ENCODE measurements at places on chromosomes 1 and 21.
A peak's percentile ranks its signal among the peaks of the same experiment; 100 is the strongest.

DNA sequence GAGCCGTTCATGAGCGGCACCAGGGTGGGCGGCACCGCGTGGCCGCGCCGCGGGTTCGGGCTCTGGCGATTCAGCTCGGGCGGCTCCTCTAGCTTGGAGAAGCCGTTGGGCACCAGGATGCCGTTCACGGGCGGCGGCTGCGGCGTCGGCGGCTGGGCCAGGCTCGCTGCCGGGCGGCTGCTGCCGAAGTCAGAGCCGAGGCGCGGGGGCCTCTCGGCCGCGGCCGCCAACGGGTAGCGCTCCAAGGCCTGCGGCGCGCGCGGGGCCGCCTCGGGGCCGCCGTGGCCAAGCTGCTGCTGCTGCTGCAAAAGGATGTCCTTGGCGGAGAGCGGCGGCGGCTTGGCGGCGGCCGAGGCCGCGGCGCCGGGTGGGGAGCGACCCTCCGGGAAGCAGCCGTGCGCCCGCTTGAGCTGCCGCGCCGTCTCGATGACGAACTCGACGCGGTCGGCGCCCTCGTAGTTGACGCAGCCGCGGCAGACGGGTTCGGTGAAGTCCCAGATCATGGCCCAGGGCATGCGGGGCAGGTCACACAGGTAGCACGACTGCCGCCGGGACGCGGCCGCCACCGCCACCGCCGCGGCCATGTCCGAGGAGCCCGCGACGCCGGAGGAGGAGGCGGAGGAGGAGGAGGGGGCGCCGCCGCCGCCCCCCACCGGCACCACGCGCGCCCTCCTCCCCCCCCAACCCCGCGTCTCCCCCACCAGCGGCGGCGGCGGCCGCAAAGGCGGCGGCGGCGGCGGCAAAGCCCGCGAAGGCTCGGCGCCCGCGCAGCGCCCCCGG lies 877 bp downstream of the IRF2BP2 start:
- no peak for DNase-seq

GRCh38 chr1:185317886-185318310 lies 855 bp upstream of the IVNS1ABP start:
- DNase-seq, result peak; percentile 46

DNA sequence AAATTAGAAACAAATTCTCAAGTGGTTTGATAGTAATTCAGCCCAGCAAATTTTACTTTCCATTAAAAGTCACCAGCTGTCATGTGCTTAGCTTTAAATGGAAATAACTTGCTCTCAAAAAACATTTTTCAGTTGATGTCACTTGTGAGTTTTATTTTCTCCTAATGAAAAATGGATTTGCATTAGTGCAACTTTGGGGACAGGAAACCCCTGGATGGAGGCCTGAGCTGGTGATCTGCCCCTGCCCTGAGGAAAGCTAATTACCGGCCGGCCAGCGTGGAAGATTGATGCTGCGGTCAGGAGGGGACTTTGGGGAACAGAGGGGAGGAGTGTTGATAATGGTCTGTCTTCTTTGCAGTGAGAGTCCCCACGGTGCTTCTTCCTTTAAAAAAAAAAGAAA lies 66.8 kb upstream of the ANGPTL1 start:
- no peak for DNase-seq

GRCh38 chr1:89761901-89762300 lies 58.9 kb upstream of the LRRC8D start:
- no peak for DNase-seq

GRCh38 chr1:177794376-177794991 lies 175.4 kb downstream of the SEC16B start:
- DNase-seq, result no peak

GRCh38 chr1:151001602-151002001 lies 5.1 kb downstream of the MINDY1 start:
- no peak for DNase-seq

DNA sequence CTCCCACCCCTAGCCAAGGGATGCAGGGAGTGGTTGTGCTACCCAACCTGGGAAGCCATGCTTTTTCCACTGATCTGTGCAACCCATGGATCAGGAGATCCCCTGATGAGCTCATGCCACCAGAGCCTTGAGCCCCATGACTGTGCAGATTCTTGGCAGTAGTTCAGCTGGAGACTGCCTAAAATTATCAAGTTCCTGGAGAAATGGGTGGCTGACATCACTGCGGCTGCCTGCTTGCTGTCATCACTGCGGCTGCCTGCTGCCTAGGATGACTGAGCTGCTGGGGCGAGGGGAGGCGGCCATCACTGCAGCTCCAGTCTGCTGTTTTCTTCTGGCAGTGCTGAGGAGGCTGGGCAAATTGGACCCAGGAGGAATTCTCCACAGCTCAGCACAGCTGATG lies 159.2 kb downstream of the AGBL4 start:
- no peak for DNase-seq

DNA sequence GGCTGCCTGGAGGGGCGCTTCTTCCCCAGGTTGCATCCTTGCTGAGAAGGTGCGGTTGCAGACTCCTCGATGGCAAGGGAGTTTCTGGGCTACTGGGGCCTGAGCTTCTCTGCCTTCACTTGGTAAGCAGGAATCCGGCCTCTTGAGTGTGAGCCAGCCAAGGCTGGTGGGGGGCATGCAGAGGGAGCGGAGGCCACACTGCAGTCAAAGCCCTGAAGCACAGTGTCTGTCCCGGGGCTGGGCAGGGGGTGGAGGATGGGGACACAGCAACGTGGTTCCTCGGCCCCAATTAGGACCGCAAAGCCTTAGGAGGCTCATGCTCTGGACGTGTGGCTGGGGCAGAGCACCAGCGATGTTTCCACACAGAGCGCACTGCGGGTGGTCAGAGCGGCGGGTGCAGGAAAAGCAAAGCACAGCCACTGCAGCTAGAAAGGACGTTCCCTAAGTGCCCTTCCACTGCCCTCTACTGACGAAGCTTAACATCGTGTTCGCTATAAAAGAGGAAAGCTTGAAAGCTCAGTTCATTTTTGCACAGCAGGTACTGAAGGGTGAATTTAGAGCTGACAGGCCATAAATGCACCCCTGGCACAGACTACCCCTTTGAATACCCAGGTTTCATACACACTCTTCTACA lies 60.7 kb upstream of the COG2 start:
- no peak for DNase-seq

- no peak for DNase-seq
Measured at GRCh38 chr1:8142955-8143629, 117.0 kb upstream of the ERRFI1 start.

DNA sequence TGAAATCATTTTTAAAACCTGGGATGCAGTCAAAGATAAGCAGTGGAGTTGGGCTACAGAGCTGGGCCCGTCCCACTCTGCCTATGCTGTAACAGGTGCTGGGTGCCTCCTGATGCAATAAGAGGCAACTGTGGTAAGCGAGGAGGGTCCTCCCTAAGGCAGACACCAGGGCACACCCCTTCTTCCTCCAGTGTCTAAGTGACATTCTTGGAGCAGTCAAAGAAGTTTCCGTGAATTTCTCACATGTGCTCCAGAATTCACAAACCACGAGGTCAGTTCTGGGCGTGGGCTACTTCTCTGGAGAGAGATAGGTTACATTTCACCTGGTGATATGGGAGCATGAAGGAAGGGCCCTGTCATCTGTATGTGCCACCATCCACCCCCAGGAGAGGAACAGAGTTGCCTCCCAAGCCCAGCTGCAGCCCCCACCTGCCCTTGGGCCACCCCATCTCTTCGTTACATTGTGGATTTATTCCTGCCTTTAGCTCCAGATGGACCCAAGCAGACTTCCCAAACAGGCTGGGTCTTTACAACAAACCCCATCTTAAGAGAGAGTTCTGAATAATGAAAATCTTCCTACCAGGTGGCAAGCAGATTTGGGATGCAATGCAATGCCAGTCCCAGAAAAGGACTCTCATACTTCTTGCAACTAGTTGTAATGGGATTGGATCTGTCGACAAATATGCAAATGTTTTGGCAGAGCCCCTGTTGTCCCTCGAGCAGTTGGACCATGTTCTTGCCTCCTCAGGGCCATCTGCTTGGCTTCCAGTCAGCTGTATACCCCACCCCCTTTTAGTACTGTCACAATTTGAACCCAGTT lies 82.5 kb upstream of the CNTN2 start:
- peak; percentile 66 for DNase-seq

GRCh38 chr1:221869779-221870178 lies 127.9 kb upstream of the DUSP10 start:
- peak; percentile 27 for DNase-seq

DNA sequence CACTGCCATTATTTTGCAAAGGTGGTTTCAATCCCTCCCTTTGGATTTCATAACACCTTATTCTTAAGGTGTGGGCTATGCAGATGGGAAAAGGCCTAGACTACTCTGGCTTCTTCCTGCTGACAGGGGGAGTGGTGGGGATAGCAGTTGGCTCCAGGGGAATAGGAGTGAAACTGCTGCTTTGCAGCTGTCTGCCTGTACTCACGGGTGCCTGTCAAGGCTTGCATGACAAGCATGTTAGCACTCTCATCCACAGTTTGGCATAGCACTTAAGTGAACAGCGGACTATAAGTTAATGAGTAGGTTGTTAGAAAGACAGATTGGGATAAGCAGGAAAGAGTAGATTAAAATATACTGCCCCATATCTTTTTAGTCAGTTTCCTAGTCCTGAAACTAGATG lies 287.5 kb upstream of the DAB1 start:
- DNase-seq, result peak; percentile 57

DNA sequence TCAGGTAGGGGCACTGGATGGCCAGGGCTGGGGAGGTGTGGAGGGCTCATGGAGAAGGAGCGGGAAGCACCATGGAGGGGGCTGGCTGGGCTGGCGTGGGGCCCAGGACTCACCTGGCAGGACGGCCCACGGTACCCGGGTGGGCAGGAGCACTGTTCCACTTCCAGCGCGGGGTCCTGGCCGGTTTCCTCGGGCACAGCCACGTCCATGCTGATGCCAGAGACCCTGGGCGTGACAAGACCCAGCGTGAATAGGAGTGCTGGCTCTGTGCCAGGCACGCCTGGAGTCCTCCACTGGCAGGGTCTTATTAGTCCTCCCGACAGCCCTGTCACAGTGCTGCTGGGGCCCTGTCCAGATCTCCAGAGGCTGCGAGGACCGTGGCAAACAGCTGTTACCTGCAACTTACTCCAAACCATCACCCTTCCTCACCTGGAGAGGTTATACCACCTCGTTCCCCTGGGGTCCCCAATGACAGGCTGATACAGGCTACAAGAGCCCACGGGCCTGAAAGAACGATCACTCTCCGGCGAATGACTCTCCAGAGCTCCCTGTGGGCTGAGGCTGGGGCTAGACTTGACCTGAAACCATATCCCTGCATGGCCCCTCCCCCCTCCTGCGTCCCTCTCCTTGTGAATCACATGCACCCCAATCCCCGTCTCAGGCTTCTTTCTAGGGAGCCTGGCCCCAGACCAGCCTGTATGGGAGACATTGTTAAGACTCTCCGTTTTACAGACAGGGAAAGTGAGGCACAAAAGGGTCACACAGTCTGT lies 62.1 kb downstream of the HSPG2 start:
- DNase-seq, result no peak

- no peak for DNase-seq
Measured at GRCh38 chr1:200452850-200453552, 43.2 kb upstream of the ZNF281 start.

GRCh38 chr1:109314795-109315194 lies 8.0 kb upstream of the MYBPHL start:
- DNase-seq, result no peak

GRCh38 chr1:226107471-226108460 lies 45.2 kb downstream of the H3-3A start:
- no peak for DNase-seq

- no peak for DNase-seq
Measured at GRCh38 chr21:28627261-28627660, 365.4 kb downstream of the LTN1 start.

DNA sequence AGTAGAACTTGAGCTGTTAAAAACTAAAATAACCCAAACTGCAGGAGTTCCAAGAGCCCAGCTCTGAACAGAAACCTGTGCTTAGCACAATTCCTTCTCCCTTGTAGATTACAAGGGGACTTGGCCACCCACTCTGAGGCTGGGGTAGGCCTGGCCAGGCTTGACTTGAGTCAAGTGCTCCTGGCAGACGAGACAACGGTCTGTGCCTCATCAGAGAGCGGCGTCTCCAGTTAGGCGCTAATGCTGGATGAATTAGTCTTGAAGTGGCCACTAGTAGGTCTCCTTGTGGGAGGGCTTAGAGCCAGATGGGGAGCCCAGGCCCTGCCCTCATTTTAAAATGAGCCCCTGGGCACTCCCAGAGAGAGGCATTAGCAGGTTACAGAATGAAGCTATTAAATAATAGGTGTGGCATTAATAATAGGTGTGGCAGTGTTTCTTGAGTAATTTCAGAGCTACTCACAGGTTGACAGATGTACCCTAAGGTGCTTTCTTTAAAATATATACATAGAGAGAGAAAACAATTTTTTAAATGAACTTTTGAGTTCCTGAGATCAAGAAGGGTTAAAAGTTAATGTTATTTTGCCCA lies 1.1 kb downstream of the EEIG2 start:
- peak; percentile 90 for DNase-seq

DNA sequence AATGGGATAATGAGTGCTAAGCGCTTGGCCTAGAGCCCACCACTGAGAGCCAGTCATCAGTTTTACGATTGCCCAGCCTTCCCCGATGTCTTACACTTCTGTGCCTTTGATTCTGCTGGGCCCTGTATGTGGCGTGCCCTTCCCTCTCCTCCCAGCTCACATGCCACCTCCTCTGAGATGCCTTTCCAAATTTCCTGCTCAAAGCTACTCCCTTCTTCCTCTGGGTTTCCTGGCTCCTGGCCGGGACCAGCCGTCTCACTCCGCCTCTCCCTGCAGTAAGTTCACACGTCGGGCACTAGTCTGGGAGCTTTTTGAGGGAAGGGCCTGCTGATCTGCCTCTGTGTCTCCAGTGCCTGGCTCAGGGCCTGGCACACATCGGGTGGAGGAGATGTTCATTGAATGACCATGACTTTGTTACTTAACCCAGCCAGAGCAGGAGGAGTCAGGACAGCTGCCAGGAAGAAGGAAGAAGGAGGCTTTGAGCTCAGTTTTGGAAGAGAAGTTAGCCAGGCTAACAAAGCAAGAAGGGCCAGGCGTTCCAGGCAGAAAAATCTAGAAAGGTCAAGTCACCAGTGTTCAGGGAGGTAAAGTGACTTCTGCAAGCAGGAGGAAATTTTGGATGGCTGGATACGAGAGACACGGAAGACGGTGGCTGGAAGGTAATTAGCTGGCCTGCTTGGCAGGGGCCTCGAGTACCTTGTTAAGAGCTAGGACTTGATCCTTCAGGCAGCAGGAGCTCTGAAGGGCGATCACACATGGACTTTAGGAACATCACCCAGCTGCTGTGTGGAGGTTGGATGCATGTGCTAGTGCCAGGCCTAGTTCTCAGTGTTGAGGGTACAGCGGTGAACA lies 63.6 kb downstream of the EPHB2 start:
- no peak for DNase-seq

DNA sequence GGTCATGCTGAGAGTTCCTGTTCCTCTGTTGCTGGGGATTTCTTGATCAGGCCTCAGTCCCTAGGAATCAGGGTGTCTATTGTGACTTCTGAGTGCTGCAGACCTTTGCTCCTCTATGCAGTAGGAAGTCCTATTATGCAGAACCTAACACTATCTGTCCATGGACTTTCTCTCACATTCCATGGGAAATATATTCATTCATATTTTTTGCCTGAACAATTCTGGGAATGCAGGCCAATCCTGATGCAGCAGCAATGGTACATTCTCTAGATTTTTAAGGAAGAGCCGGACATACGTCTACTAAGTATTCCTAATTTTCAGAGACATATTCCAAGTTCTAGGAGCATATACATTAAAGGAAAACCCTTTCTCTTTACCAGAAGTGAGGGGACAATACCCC lies 61.1 kb upstream of the C1orf87 start:
- no peak for DNase-seq

Data from NCI-H524 (cell line).